ENCODE measurements at places on chromosomes 11 and 22.

GRCh38 chr22:23280356-23281052 lies 100.2 kb downstream of the BCR start:
- DNase-seq: no peak

GRCh38 chr11:91257667-91258066 lies 967.0 kb upstream of the FAT3 start:
- no peak for DNase-seq

DNA sequence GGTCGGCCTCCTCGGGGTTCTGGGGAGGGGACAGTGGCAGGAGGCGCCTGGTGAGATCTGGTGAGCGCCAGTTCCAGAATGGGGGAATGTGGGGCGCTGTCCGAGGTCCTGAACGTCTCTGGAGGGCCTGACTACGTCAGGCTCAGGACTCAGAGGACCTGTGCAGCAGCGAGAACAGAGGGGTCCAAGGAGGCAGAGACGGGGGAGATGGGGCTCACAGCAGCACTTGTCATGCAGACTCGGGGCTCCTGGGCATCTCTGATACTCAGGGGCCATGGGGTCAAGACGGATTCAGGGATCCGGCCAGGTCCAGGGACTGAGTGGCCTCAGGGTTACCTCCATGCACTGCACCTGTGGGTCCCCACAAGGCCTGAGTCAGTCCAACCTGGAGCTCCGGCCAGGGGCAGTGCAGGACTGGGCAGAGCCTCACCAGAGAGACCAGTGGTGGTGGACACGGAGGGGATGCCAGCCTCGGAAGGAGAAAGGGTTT lies 92.2 kb downstream of the BRD1 start:
- no peak for DNase-seq

DNA sequence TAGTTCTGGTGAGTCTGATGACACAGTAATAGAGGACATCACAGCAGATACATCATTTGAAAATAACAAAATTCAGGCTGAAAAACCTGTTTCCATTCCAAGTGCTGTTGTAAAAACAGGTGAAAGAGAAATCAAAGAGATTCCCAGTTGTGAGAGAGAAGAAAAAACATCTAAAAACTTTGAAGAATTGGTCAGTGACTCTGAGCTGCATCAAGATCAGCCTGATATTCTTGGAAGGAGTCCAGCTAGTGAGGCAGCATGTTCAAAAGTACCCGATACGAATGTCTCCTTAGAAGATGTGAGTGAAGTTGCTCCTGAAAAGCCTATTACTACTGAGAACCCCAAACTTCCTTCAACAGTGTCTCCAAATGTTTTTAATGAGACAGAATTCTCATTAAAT lies 38.7 kb downstream of the RTN3 start:
- no peak for DNase-seq

- DNase-seq: no peak
Observed at GRCh38 chr11:17610085-17610894, 63.2 kb downstream of the OTOG start.

DNA sequence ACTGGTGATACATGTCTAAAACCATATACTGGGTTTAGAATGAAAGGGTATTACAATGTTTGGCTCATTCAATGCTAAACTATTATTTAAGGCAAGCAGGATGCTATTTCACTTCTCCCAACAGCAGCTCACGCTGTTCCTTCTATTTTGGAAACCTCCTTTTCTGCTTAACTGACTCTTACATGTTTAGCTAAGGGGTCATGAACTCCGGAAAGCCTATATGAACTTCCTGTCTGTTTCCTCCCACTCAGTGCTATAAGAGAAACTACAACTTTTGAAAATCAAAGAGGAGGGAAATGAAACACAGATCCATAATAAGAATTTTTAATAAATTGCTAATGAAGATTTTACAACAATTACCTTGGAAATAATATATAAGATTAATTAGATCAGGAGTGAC lies 30.9 kb downstream of the SLC36A4 start:
- no peak for DNase-seq

DNA sequence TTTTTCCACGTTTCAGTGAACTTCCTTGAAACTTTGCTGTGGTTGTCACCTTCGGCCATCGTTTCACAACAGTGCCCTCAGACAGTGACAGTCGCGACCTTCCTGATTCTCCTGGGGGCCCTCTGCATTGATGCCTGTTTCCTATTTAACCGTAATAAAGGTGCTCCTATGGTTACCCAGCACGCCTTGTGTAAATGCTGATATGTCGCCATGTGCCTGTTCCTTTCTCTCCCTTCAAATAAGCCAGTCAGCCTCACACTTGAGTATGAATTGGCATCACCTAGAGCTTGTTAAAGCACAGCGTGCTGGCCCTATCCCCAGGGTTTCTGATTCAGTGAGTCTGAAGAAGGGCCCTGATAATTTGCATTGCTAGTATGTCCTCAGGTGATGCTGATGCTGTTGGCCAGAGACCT lies 104.8 kb downstream of the MICAL2 start:
- no peak for DNase-seq

DNA sequence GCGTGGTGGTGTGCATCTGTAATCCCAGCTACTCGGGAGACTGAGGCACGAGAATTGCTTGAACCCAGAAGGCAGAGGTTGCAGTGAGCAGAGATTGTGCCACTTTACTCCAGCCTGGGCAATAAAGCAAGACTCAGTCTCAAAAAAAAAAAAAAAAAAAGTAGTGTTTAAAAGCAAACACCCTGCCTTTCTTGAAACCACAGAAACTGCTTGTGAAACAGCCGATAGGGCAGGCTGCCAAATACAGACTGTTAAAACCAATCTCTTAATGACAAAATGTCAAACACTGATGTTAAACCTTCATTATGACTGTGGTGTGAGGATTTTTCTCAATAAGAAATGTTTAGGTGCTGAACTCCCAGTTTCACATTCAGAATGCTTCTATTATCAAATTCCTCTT lies 27.3 kb downstream of the MARK2 start:
- peak; percentile 42 for DNase-seq

- no peak for DNase-seq
Observed at GRCh38 chr22:43637275-43638260, 174.5 kb downstream of the EFCAB6 start.

DNA sequence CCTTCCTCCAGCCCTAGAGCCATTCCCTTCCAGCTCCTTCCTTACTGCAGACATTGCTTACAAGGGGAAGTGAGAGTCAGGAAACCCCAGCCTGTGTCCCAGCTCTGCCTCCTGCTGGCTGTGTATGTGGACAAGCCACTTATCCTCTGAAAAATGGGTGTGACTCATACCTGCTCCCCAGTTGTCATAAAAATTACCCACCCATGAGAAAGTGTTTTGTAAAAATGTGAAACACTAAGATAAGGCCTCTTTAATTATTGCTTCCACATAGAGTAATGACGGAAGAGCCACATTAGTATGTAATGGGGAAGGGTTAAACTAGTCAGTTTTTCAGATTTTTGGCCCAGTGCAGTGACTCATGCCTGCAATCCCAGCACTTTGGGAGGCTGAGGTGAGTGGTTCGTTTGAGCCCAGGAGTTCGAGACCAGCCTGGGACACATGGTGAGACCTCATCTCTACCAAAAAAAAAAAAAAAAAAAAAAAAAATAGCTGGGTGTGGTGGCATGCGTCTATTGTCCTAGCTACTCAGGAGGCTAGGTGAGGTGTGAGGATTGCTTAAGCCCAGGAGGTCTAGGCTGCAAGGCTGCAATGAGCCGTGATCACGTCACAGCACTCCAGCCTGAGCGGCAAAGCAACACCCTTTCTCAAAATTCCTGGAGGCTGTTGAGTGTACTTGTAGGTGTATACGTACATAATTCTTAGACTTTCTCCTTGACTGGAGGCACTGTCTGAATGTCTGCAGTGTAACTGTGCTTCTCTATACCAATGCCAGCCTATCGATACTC lies 84.9 kb downstream of the CTTN start:
- no peak for DNase-seq

- DNase-seq: peak; percentile 74
Observed at GRCh38 chr22:23144932-23145877, at the start of gene RAB36. Gene RAB36 (plus strand): TSS chr22:23145477. CDS start chr22:23146617, 1,140 bp downstream.

GRCh38 chr11:134202661-134203060 lies 21.1 kb downstream of the NCAPD3 start:
- DNase-seq: no peak

GRCh38 chr11:124899383-124900145 lies 1.9 kb upstream of the ROBO4 start:
- DNase-seq: no peak

- no peak for DNase-seq
Observed at GRCh38 chr22:21818487-21819182, 48.8 kb downstream of the MAPK1 start.

GRCh38 chr22:40401981-40402406 lies 31.6 kb downstream of the SGSM3 start:
- DNase-seq: no peak

DNA sequence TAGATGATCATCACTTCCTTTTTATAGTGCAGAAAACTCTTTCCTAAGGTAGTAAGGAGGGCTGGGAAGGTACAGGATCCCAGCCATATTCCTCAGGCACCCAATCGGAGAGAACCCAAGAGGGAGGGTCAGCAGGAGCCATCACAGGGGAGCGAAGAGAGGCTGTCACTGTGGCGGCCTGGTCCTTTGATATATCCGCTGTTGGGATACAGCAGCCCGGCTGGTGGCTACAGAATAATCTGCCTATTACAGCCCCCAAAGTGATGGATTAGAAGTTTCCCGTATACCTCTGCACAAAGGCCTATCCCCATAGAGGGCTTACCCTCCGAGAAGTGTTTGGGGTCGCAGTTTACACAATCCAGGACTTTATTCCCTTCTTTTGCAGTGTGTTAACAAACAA lies 48.5 kb downstream of the OR4D9 start:
- no peak for DNase-seq

GRCh38 chr11:536841-537621 lies at the start of gene LRRC56:
Gene LRRC56 (plus strand): TSS chr11:537527. CDS start chr11:540685, 3,158 bp downstream.
- peak; percentile 77 for DNase-seq

- no peak for DNase-seq
Observed at GRCh38 chr11:61128947-61129638, 26.8 kb downstream of the CD5 start.

DNA sequence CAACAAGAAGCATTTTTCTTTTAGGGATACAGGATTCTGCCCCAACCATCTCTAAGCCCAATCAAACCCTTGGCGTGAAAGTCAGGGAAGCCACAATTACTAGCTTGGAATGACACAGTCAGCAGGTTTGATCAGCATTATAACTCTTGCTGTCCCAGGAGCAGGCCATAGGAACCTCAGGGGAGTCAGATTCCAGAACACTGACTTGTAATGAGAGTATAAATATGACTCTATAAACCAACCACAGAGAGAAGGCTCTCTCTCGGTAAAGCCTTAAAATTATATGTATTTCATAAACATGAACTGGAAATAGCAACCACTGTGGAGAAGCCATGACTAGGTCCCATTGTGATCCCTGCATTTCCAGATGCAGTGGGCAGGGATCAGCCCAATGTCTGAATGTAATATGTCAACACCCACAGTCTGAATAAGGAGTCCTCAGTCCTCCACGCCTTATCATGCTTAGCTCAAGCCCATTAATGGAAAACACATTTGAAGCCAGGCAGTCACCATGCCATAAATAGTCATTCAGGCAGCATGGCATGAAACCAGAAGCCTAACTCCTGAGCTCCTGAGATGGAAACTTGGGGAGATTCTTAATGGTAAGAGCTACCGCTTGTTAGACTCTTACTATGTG lies 99.1 kb upstream of the MTNR1B start:
- DNase-seq: no peak

DNA sequence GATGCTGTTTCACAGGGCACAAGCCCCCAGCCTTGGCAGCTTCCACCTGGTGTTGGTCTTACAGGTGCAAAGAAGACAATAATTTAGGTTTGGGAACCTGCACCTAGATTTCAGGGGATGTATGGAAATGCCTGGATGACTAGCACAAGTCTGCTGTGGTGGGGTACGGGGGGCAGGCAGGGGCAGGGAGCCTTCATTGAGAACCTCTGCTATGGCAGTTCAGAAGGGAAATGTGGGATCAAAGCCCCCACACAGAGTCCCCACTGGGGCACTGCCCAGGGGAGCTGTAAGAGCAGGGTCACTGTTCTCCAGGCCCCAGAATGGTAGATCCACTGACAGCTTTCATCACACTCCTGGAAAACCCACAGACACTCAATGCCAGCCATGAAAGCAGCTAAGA lies 686.5 kb downstream of the FAM181B start:
- DNase-seq: no peak

GRCh38 chr11:66315921-66316811 lies 678 bp downstream of the CD248 start:
- DNase-seq: no peak

GRCh38 chr11:102452461-102453301 lies at the start of gene TMEM123:
Gene TMEM123 (minus strand): TSS chr11:102452765. CDS start chr11:102452623, 142 bp downstream.
- peak; percentile 78 for DNase-seq

All from stimulated activated CD4-positive, alpha-beta T cell treated with anti-CD3 and anti-CD28 coated beads, Interleukin-1b, Interleukin-23, amount 100 ng/mL, for 1 hour (primary cell).